ENCODE measurements at places on chromosomes 7 and 10.

- DNase-seq, result no peak
Observed at GRCh38 chr10:44853148-44853734, 57.9 kb upstream of the TMEM72 start.

DNA sequence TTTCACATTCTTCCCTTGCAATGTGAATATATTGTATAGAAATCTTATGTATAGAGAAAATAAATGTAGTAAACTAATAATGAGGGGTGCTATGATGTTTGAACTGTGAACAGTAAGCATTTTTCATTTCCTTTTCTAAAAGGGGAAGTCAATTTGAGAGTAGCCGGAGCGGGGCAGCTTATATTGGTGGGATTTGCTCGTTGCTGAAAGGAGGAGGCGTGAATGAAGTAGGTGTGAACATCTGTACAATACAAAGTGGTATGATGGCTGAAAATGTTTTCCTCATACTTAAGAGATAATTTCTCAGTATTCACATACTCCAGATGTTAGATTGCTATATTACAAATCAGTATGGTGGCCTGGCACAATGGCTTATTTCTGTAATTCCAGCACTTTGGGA lies 87.1 kb downstream of the SRI start:
- no peak for DNase-seq

DNA sequence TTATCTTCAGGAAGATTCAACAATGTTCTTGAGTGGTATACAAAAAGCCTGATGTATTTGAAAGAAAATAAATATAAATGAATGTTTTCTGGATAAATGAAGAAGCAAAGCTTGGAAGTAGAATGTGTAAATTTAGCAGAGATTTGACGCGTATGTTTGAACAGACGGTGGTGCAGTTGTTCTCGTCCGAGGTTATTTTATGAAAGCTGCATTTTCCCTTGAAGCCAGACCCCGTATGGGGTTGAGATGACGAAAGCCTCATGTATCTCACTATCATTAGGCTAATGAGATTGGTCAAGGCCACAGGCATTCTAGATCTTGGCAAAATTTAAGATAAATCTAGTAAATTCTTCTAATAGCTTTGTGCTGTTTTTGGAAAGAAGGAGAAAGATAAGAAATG lies 195.2 kb downstream of the NXPH1 start:
- DNase-seq, result no peak

- peak; percentile 21 for DNase-seq
Observed at GRCh38 chr10:22315455-22316285, 518 bp upstream of the COMMD3 start.

DNA sequence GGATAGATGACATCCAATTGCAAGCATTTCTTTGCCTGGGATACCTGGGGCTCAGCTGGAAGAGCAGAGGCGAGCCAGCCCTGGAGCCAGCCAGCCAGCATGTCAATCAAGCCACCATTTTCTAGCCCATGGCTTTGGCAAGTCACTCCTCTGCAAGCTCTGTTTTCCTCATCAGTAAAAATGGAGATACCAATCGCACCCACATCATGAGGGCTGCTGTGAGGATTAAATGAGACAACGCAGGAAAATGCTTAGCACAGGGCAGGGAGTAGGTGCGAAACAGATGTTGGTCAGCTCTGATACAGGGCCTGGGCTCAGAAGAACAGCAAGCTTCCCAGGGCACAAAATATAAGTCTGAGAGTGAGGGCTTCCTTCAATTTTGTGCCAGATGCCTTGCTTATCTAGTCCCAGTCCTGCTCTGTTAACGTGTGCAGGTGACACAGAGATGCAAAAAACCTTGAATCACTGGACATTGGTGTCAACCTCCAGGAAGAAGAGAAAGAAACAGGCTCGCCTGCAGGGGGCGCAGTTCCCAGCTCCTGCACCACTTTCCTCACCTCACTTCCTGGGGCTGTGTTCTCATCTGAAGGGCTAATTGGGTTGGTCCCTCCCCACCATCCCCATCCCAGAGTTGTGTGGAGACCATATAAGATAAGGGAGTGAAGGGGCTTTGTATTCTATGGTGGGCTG lies 72.8 kb upstream of the CACUL1 start:
- DNase-seq, result no peak
